Glutamatergic neuron (in vitro differentiated cells): ENCODE measurements at places on chromosomes 1 and 21. TPM values are rescaled to one million over a fixed set of nuclear protein-coding genes. Genes with fewer than 3 reads are reported as not detected.

Gene CELA3A
- not detected for total RNA-seq

Gene KCND3
- total RNA-seq = 3.7 TPM

Gene C1orf115
- total RNA-seq = 30.5 TPM

Gene GABPB2
- total RNA-seq = 5.4 TPM

Gene KCNQ4
- total RNA-seq = 0.76 TPM

Gene CYP4A22
- total RNA-seq = 0.17 TPM
